NCI-H460 (cell line): ENCODE measurements at places on chromosomes 13 and 19. TPM values are rescaled to one million over a fixed set of nuclear protein-coding genes. Genes with fewer than 3 reads are reported as not detected.

GPR4 gene
- total RNA-seq: 0.09 and 0.57 TPM in 2 replicates

GSX1 gene
- total RNA-seq: not detected in 2 replicates

OR7A10 gene
- not detected in 2 replicates for total RNA-seq

ZNF571 gene
- 3.4 and 4.1 TPM in 2 replicates for total RNA-seq

TNFAIP8L1 gene
- total RNA-seq: 1.4 and 1.5 TPM in 2 replicates

ATXN8OS gene
- not detected in 2 replicates for total RNA-seq

BCL2L12 gene
- 16.4 and 17.5 TPM in 2 replicates for total RNA-seq

STRN4 gene
- 59.2 and 73.9 TPM in 2 replicates for total RNA-seq

TTC9B gene
- not detected in 2 replicates for total RNA-seq

GTF2F1 gene
- 39.3 and 44.1 TPM in 2 replicates for total RNA-seq

KCTD15 gene
- total RNA-seq: 28.0 and 29.6 TPM in 2 replicates

ZNF536 gene
- total RNA-seq: not detected in 2 replicates

CACNG7 gene
- total RNA-seq: not detected in 2 replicates

NLRP9 gene
- not detected in 2 replicates for total RNA-seq

NLRP11 gene
- not detected in 2 replicates for total RNA-seq

ZNF677 gene
- total RNA-seq: not detected in 2 replicates

CGB5 gene
- total RNA-seq: not detected in 2 replicates

VMAC gene
- 2.7 and 3.7 TPM in 2 replicates for total RNA-seq

PSG1 gene
- total RNA-seq: not detected in 2 replicates
